NCI-H1048 (cell line): ENCODE measurements at places on chromosomes 16 and 17.

DNA sequence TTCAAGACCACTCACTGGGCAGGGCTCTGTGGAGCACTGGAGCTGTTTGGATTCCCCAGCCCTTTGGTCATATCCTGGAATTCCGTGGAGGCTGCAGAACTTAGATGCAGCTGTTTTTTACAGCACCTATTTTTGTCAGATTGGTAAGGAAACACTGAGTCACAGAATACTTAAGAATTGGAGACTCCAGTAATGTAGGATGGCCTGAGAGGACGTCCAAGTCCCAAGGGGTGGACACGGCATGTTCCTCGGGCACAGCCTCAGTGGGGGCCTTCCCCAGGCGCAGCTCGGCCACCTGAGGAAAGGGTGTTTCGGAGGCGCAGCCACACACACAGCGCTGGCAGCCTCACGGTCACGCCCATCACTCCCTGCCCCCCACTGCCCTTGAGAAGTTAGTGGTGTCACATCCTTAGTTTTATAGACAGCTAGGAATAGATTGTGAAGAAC, 14.8 kb downstream of the PLD6 start:
- DNase-seq: no peak

DNA sequence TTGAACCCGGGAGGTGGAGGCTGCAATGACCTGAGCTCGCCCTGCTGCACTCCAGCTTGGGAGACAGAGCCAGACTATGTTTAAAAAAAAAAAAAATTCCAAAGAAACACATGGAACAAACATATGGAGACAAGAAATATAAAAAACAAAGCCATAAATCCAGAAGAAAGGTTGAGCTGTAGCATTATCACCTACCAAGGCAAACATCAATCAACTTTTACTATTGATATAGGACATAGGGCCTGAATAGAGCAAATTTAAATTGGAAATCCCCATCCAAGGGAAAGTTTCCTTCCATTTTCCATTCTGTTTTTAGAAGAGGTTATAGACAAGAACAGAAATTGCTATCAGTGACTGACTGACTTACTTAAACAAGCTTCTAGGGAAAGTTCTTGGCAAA, 56.6 kb downstream of the SSH2 start:
- no peak for DNase-seq

GRCh38 chr17:1978396-1978949, 46.7 kb downstream of the RTN4RL1 start:
- no peak for DNase-seq

DNA sequence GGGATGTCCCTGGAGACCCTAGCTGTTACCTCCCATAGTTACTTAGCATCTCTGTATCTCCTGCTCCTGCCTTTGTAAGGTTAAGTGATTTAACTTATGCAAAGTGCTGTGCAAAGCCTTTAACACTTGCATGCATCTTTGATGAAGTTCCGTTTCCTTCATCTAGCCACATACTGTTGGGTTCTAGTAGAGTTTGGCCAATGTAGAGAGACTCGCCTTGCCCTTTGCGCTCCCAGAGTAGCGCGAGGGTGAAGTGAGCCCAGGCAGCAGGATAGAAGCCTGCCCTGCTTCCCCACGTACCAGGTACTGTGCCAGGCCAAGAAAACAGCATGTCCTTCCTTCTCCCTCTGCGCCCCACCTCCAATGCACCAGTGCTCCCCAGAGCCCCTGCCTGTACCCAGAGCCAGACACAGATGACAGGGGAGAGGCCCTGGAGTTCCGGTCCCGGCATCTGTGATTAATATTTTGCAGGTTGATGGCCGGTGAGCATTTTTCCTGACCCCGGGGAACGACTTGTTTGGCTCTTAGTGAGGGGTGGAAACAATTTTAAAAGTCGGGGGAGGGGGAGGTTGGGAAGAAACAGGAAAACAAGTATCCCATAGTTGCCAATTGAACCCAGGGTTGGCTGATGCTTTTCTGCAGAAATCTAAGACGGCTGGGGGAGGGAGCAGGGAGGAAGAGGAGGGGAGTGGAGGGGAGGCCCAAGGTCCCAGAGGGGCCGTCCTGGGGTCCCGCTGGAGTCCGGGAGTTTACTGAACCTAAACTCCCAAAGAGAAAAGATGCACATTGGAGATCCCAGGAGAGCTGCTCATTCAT, 13.1 kb upstream of the CDC42EP4 start:
- DNase-seq: no peak

- DNase-seq: no peak
Observed at GRCh38 chr17:75641343-75641742, 8.1 kb downstream of the SMIM5 start.

DNA sequence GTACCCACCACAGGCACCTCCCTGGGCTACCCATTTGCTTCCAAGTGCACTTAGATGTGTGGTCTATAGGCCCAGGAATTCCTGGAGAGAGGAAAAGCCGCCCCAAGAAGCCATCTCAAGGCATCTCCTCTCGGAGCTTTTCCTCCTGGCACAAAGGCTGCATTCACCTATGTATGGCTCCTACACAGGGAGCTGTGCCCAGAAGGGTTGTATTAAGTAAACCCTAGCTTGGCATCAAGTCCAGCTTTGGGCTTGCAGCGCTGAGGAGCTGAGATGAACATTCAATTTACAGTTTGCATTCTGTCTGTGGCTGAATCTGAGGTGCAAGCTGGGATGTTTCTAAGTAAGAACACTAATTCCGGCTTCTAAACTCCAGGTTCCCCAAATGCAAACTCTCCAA, 81.3 kb downstream of the CDYL2 start:
- no peak for DNase-seq

GRCh38 chr16:57077714-57078113, 14.7 kb upstream of the CPNE2 start:
- DNase-seq: no peak

- no peak for DNase-seq
Observed at GRCh38 chr16:79372503-79373184, 227.9 kb downstream of the MAF start.

GRCh38 chr16:57325458-57325857, 33.1 kb upstream of the CCL22 start:
- no peak for DNase-seq

DNA sequence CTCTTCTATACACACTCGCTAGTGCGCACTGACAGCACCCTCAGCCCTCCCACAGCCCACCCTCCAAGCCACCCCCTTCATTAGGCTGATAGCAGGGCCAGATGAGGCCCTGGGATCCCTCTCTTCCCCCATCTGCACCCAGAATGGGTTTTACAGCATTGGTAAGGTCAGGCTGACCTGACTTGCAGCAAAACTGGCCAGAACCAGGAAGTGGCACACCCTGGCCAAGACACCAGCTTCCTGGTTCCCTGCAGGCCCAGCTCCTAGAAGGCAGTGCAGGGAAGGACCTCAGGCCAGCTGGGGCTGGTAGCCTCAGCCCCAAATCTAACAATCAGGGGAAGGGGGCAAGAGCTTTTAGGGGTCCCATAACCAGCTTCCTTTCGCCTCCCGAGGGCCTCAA, 50.0 kb upstream of the MRPS23 start:
- no peak for DNase-seq

DNA sequence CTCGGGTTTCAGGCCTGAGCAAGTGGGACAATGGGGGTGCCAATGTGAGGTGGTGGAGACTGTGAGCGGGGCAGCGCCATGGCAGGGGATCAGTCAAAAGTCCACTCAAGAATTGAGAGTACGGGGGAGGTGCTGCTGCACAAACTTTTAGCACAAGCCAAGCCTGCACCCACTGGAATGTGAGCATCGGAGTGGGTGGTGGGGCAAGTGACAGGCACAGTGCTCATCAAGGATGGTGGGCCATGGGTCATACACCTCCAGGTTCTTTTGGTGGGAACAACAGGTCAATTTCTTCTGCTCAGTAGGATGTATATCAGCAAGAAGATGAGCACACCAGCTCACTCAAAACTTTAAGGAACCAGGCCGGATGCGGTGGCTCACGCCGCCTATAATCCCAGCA, 32.4 kb upstream of the PEMT start:
- no peak for DNase-seq

GRCh38 chr17:21164216-21164615, 37.5 kb downstream of the DHRS7B start:
- DNase-seq: no peak

DNA sequence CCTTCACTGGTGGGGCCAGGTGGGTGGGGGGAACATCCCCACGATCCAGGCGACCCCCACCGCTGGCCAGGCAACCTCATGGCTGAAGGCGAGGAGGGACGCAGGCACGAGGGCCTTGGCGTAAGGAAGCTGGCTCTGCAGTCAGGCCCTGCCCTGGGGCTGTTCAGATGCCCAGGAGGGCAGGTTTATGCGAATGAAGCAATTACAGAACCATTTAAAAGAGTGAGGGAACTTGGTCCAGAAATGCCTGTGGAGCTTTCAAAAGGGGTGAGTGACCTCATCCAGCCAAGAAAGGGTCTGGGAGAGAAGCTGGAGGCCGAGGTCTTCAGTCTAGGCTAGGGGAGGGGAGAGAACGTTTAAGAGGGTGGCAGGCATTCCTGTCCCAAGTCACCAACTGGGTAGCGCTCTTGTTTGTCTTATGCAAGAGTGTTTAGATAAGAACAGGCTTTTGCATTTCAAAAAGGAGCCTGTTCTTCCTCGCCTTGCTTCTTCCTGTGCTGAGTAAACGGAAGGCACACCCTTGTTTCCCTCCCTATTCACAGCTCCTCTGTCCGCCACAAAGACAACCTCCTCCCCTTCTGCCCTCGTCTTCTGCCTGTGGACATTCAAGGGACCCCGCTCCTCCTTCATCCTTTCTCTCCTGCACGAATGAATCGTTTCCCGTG, 183.5 kb upstream of the SDK2 start:
- DNase-seq: no peak

DNA sequence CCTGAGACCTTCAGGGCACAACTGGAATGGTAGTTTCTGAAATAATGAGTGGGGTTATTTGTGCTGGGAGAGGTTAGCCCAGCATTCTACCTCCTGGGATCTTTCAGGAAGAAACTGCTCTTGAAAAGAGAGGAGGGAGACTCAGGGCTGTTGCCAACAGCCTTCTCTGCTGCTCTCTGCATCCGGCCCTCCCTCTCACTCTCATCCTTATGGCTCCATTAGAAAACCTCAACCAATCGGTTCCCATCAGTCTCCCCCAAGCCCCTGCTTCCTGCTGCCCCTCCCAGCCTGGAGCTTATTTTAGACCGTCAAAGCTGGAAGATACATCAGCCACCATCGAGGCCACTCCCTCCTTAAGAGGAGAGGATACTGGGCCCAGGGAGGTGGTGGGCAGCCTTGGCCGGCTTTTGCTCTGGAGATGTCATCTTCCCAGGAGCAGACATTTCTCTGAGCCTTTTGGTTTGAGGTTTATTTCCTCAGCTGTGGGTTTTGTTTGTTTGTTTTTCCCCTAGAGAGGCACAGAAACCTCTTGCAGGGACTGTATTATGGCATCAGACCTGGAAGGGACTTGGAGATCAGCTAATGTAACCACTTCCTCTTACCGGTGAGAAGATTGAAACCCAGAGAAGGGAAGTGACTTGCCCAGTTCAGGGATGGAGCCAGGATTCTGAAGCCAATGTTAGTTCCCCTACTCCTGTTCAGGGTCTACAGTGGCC, 2.7 kb downstream of the MPRIP start:
- DNase-seq: no peak

- DNase-seq: no peak
Observed at GRCh38 chr17:7807206-7807605, 26.8 kb upstream of the KDM6B start.

- no peak for DNase-seq
Observed at GRCh38 chr16:705431-706188, at the start of gene FBXL16. Gene FBXL16, minus strand, starts transcription at chr16:705801. Its CDS starts 8,396 bp downstream, at chr16:697405.

DNA sequence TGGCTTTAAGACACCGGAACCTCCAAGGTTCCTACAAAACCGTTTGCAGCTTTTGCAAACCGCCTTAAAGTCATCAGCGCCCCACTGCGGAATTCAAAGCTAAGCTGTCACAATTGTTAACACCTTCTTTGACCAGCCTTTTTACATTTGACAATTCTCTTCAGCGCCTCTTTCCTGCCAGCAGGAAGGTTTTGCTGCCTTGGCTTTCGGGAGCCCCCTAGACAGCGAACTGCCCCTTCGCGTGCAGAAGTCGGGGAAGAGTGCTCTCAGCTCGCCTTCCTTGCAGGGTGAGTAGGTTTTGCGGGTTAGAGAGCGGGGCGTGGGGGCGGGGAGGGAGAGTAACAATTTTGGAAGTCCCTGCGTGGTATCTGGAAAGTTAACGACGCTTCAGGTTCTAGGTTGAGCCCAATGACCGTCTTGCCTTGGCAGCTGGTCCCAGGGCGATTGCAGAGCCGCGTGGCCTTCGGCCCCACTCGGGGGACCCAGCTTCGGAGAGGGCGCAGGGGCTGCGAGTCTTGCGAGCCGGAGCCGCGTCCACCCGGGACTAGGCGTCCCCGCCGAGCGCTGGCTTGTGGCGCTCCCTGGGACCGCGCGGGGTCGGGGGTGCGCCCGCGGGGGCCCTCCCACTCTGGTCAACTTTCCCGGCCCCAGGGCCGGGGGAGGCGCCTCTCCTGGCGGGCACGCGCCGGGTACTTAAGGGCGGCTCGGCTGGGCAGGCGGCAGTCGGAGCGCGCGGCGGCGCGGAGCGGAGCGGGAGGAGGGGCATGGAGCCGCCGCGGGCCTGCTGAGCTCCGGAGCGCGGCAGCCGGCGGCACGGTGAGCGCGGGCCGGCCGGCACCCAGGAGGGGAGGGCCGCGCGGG, at the start of gene HAS3:
TSS of gene HAS3 (plus strand) at position 153 of the 861 bp plus-strand sequence. CDS start 3,743 bp downstream, outside the sequence.
- no peak for DNase-seq

GRCh38 chr16:30697264-30698138, 1.5 kb upstream of the SRCAP start:
- no peak for DNase-seq
